Activated CD8-positive, alpha-beta T cell treated with anti-CD3 and anti-CD28 coated beads, Interleukin-2, amount 10 ng/mL, durations not matched to agents 7 days and 5 days (primary cell): ENCODE measurements at places on chromosomes 12 and 14.

- no peak for DNase-seq
These were observed 110.2 kb downstream of the SNAPC1 start for GRCh38 chr14:61872452-61872851.

GRCh38 chr12:104360983-104361707, 57.6 kb downstream of the EID3 start:
- no peak for DNase-seq

DNA sequence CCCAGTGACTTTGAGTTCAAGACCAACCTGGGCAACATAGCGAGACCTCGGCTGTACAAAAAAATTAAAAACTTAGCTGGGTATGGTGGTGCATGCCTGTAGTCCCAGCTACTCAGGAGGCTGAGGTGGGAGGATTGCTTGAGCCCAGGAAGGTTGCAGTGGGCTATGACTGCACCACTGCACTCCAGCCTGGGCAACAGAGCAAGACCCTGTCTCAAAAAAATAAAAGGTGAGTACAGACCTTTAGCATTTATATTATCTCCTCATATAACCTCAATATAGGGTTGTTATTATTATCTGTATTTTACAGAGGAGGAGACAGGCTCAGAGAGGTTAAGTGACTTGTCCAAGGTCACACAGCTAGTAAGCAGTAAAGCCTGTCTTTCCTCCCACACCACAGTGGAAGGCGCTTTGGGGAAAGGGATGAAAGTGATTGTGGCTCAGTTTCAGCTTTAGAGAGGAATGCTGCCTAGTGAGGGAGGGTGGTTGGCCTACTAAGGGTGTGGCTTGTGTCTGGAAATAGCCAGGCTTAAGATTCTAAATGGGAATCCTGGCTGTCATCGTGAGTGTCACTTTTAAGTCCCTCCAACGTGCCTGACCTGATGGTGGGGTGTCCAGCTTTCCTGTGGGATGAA, 7.2 kb downstream of the TPCN1 start:
- DNase-seq = no peak

- no peak for DNase-seq
These were observed 29.8 kb downstream of the ERG28 start for GRCh38 chr14:75630695-75631452.

DNA sequence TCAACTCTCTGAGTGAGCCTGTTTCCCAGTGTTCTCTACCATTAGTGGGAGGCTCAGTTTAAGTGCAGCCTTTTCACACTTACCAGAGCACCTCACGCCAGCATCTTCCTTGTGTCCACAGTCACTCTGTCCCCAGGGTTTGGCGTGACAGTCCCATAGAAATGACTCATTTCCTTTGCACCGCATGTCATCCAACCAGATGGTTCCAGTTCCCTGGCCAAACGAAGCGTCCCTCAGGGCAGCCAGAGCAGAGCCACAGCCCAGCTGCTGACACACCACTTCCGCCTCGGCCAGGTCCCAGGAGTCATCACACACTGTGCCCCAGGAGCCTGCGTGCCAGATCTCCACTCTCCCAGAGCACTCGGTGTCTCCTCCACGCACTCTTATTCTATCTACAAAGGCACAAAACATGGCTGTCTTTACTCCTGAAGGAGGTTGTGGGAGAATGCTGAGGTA, 65.4 kb downstream of the ACSM4 start:
- no peak for DNase-seq

DNA sequence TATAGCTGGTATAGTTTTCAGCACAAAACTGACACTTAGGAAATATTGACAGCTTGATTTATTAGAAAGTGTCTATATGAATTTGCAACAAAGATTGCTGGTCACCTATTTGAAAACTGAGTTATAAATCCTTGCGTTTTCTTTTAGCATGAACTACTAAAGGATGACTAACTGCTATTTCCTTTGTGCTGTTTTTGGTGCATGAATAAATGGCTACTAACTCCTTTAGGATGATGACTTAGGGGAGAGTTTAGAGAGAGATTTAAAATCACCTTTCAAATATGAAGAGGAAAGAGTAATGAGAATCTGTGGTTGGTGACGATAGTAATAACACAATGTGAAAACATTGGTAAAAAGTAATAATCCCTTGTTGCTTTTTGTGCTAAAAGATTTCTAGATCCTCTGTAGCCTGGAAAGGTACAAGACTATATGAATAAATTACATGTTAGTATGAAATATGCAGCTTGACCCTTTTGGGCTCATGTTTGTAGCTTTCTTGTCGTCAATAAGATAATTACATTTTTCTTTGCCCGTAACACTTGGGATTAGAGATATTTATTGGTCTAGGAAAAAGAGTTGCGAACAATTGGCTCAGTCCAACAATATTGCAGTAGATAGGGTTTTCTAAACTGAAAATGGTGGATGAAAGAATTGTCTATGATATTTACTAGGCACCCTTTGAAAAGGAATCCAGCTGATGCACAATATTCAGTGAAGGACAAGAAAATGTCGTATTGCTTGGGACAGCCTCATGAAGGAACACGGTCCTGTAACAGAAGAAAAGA, 453.0 kb downstream of the ADAMTS20 start:
- DNase-seq = no peak

- DNase-seq = no peak
These were observed 29.2 kb downstream of the BTBD7 start for GRCh38 chr14:93303659-93304058.

DNA sequence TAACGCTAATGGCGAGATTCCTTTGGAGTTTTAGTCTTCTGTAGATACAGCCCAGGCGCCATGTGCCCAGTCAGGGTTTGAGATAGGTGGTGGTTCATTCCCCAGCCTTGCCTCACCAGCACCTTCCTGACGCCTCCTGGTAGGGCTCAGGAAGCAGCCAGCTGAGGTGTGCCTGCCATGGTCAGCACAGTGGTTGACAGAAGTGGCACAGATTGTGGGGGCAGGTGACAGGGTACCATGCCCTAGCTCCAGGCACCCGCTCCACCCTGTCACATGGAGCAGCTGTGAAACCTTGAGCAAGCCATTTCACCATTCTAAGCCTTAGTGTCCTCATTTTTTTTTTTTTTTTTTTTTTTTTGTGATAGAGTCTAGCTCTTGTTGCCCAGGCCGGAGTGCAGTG, 45.6 kb downstream of the EVL start:
- no peak for DNase-seq

GRCh38 chr14:65211341-65211987, 109.1 kb upstream of the MAX start:
- no peak for DNase-seq

DNA sequence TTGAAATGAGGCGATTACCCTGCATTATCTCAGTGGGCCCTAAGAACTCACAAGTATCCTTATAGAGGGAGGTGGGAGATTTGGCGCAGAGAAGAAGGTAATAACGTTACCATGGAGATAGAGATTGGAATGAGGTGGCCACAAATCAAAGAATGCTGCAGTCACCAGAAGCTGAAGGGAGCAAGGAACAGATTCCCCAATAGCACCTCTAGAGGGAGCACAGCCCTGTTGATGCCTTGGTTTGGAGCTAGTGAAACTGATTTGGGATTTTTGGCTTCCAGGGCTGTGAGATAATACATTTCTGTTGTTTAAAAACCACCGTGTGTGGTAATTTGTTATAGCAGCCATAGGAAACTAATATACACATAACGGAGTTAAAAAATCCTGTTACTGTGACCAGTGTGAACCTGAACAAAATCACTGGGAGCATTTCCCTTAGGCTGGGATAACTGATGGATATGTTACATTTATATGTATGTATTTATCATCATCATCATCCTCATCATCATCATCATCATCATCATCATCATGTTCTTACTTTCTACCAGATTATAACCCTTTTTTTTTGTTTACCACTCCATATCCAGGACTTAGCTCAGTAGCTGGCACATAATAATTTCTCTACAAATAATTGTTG, 100.3 kb downstream of the LIN7A start:
- no peak for DNase-seq

DNA sequence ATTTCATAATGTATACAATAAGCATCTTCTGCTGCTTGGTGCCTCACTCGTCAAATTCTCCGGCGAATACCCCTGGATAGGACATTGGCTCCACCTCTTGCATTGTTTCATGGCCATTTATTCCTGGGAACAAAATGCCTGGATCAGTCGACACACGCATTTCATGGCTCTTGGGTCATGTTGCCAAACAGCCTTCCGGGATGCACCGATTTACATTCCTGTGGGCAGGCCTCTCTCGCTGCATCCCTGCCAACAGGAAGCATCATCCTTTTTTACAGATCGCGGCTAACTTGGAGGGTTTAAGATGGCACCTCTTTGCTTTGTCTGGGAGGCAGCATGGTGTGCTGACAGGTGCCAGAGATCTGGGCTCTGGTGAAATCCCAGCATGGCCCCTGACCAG, 32.7 kb upstream of the RIMBP2 start:
- DNase-seq = no peak

DNA sequence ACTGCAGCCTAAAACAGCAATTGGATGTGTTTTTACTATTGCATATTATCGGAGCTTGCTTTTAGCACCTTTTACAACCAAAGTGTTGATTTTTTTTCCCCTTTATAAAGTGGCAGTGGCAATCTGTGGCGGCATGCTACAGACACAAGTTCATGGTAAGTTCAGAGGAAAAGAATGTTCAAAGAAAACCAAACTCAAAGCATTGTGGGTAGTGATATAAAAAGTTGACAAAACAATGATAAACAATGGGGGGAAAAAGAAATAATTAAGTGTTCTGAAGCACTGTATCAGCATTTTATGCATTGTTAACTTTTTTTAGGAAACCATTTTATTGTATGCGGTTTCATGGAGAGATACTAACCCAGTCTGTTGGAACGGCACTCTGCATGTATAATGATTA, 492.0 kb upstream of the SOX5 start:
- no peak for DNase-seq

DNA sequence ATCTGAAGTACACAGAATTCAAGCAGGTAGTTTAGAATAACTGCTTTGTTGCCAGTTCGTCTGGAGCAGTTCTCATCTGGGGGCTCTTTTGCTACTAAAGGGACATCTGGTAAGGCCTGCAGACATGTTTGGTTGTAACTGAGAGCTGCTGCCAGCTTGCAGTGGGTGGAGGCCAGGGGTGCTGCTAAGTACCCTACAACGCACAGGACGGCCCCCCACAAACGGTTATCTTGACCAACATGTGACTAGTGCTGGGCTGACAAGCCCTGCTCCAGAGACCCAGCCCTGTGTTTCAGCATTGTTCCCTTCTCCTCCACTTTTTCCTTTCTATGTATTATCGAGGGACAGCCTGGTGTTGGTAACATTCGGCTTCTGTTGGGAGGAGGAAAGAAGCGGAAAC, 40.8 kb downstream of the FBXO21 start:
- DNase-seq = no peak

DNA sequence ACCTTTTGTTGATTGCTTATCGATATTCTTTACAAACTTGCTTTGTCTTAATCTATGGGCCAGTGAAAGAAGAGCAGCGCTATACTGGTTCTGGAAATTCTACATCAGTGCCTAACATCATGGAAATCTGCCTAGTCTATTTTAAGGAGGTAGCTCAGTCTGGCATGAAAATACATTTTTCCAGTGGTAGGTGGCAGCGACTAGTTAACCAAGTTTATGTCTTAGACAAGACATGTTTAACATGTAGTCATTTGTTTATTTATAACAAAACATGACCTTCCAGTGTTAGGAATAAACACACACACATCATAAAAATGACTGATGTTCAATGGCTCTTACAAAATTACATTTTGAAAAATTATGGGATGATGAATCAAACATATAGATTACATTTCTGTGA, 336.0 kb upstream of the SOX5 start:
- no peak for DNase-seq

DNA sequence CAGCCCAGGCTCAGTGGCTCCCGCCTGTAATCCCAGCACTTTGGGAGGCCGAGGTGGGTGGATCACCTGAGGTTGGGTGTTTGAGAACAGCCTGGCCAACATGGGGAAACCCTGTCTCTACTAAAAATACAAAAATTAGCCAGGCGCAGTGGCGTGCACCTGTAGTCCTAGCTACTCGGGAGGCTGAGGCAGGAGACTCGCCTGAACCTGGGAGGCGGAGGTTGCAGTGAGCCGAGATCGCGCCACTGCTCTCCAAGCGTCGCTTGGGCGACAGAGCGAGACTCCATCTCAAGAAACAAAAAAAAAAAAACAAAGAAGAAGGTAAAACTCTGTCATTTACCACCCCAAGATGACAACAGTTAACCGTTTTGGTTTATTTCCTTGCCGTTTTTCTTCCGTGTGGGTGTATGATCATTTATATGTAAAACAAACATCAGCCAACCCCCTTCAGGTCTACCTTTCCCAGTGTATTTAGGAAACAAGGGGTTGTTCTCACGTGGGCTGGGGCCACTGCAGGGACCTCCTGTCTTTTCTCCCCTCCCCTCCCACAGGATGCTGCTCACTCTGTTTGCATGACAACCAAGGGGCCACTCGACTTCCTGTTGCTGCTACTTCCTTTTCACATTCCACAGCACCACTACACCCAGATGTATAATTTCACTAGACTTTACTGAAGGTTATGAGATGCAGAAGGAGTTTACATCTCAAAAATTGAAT, 13.6 kb downstream of the TTC9 start:
- DNase-seq = peak; percentile 91

- no peak for DNase-seq
These were observed 1621.5 kb upstream of the FLRT2 start for GRCh38 chr14:83908419-83908818.

- DNase-seq = peak; percentile 43
These were observed 30.6 kb downstream of the ATF7IP start for GRCh38 chr12:14396071-14396470.

- no peak for DNase-seq
These were observed 72.0 kb downstream of the GCH1 start for GRCh38 chr14:54830650-54831049.

- no peak for DNase-seq
These were observed 416.2 kb downstream of the C12orf50 start for GRCh38 chr12:87612996-87613395.

- no peak for DNase-seq
These were observed 35.9 kb downstream of the PHLDA1 start for GRCh38 chr12:75995691-75996090.

GRCh38 chr14:77965919-77966435, 166.1 kb downstream of the ADCK1 start:
- peak; percentile 74 for DNase-seq

DNA sequence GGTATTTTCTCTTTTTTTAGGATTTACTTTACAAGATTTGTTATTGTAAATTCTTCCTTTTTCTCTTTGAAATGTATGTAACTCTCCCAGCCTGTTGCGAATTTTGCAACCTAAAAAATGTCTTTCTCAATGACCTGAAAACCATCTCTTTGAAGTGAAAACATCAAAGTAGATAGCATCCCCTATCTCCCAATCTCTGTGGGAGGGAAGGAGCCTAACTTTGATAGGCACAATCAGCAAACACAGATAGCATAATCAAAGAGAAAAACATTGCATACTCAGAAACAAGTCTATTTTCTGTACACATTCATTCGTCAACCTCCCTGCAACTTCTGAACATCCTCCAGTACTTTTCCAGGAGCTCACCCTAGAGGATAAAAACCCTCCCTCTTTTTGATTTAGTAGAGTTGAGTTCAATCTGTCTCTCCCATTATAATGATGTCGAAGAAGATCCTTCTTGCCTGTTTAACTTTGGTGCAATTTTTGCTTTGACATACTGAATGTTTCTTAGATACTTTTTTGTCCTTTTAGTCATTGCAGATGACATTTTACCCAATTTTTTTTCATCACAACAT, 849.2 kb upstream of the LRFN5 start:
- no peak for DNase-seq

- no peak for DNase-seq
These were observed 11.3 kb downstream of the ALDH1L2 start for GRCh38 chr12:105072888-105073488.
